ENCODE measurements at places on chromosomes 6 and 20.

GRCh38 chr6:89350281-89350966, 2.1 kb downstream of the UBE2J1 start:
- peaks cover 66% of the 10 kb centered on the region for H3K4me1 ChIP-seq
- peaks cover 11% of the 10 kb centered on the region for H3K36me3 ChIP-seq
- H3K27me3 ChIP-seq = no peaks in the 10 kb centered on the region
- peak; percentile 78 for DNase-seq

DNA sequence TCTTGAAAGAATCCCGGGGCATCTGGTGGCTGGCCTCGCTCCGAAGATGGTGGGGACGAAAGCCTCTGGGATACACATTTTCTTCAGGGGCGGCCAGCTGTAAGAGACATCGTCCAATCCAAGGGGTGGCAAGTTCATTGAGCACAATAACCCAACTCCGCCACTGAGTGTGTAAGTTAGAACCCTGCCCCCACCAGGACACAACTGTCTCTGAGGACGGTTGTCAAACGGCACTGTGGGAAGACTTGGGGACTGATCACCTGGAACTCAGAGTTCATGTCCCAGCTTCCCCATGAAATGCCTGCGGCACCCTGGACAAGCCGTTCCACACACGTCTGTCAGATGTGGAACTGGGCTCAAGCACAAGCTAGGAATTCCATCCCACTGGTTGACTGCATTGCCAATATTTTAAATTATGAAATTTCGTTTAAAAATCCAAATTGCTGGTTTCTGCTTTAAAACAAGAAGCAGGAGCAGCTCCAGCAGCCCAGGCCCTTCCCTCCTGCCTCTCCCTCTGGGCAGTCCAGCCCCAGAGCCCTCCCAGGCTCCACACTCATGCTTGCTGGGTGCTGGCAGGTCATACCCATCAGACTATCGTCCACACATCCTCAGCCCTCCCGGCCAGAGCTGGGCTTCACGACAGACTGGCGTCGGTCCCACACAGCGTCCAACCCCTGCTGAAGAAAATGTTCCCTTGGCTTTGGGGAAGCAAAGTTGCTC, 80.9 kb upstream of the AFDN start:
- H3K27me3 ChIP-seq = peaks cover 9% of the 10 kb centered on the region
- no peak overlapping the region for H3K27ac ChIP-seq
- no peaks in the 10 kb centered on the region for H3K4me1 ChIP-seq
- no peak for DNase-seq

GRCh38 chr6:2770171-2770570, 5.0 kb downstream of the WRNIP1 start:
- DNase-seq = no peak
- no peaks in the 10 kb centered on the region for H3K27me3 ChIP-seq
- H3K4me1 ChIP-seq = peaks cover 50% of the 10 kb centered on the region
- H3K36me3 ChIP-seq = peaks cover 21% of the 10 kb centered on the region

DNA sequence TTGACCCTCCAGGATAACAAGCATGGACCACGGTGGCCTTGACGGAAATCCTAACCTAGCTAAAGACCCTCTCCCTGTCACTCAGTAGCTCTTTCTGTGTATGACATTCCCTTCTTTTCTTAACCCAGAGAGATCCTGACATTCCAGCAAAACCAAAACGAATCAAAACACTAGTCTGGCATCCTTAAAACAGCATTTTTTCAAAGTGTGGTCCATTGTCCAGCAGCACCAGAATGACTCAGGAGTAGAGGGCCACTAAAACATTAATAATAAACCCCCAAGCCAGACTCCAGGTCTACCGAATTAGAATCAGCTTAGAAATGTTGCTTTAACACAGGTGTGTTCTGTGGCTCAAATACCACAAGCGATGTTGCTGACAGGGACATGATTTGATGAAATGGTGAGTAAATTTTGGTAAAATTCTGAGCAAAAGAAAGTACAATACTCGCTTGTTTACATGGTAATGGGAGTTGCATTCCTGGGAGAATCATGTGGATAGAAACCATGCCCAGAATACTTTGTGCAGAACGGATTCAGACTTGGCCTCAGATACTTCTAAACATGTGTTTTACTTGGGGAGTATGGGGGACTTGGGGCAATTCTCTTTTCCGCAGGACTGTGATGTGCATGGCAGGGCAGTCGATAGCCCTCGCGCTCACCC, 174.2 kb upstream of the KCNG1 start:
- no peaks in the 10 kb centered on the region for H3K4me1 ChIP-seq
- no peak for DNase-seq
- peak overlapping the region; percentile 38 for H3K27ac ChIP-seq
- H3K36me3 ChIP-seq = no peaks in the 10 kb centered on the region
- H3K27me3 ChIP-seq = no peaks in the 10 kb centered on the region
- no peak overlapping the region for H3K4me3 ChIP-seq

DNA sequence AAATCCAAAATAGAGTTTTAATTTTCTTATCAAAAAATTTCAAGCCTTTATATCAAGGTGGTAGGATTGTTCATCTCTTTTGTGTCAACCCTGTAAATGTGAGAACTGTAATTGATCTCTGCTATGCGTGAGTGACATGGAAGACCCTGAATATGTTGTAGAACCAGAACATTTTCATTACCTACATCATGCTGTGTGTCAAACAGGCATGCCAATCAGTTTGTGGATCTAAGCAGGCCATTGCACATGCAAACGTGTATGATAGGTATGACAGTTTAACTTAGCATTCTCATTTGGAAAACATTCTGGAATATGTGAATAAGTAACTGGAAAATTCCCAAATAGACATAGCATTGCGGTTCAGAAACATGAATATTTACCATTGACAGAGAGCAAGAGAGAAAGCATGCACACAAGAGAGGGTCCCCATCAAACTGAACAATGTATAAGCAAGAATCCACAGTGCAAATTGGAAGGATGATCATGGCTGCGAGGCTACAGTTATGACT, 641.6 kb upstream of the AGPAT4 start:
- H3K27ac ChIP-seq = no peak overlapping the region
- H3K27me3 ChIP-seq = no peaks in the 10 kb centered on the region
- no peak overlapping the region for H3K4me3 ChIP-seq
- no peak for DNase-seq

- peaks cover 36% of the 10 kb centered on the region for H3K4me1 ChIP-seq
- H3K27me3 ChIP-seq = peaks cover 35% of the 10 kb centered on the region
- peak overlapping the region; percentile 56 for H3K4me3 ChIP-seq
Observed at GRCh38 chr6:34144581-34145160, 1.2 kb downstream of the GRM4 start.

- no peak overlapping the region for H3K27ac ChIP-seq
- H3K36me3 ChIP-seq = no peaks in the 10 kb centered on the region
Observed at GRCh38 chr6:111032484-111033140, 50.8 kb downstream of the RPF2 start.

GRCh38 chr6:160261991-160262680, 3.5 kb upstream of the SLC22A2 start:
- no peak overlapping the region for H3K4me3 ChIP-seq
- no peaks in the 10 kb centered on the region for H3K4me1 ChIP-seq
- H3K36me3 ChIP-seq = no peaks in the 10 kb centered on the region
- peaks cover 29% of the 10 kb centered on the region for H3K27me3 ChIP-seq
- DNase-seq = no peak
- no peak overlapping the region for H3K27ac ChIP-seq

- no peak for DNase-seq
- no peaks in the 10 kb centered on the region for H3K36me3 ChIP-seq
- H3K27ac ChIP-seq = no peak overlapping the region
- H3K27me3 ChIP-seq = peaks cover 71% of the 10 kb centered on the region
- peaks cover 7% of the 10 kb centered on the region for H3K4me1 ChIP-seq
Observed at GRCh38 chr6:101396548-101397173, 3.2 kb downstream of the GRIK2 start.

GRCh38 chr6:14505401-14505800, 387.8 kb downstream of the CD83 start:
- peaks cover 5% of the 10 kb centered on the region for H3K4me1 ChIP-seq
- no peaks in the 10 kb centered on the region for H3K27me3 ChIP-seq
- H3K27ac ChIP-seq = no peak overlapping the region

GRCh38 chr6:139547122-139547776, 172.8 kb upstream of the CITED2 start:
- no peak overlapping the region for H3K27ac ChIP-seq
- DNase-seq = no peak
- H3K36me3 ChIP-seq = no peaks in the 10 kb centered on the region
- no peak overlapping the region for H3K4me3 ChIP-seq
- no peaks in the 10 kb centered on the region for H3K27me3 ChIP-seq

GRCh38 chr20:32918751-32919150, 60.0 kb downstream of the EFCAB8 start:
- H3K4me3 ChIP-seq = no peak overlapping the region
- H3K27ac ChIP-seq = no peak overlapping the region
- DNase-seq = no peak
- H3K4me1 ChIP-seq = peaks cover 5% of the 10 kb centered on the region
- H3K27me3 ChIP-seq = peaks cover 8% of the 10 kb centered on the region

GRCh38 chr20:40309731-40310130, 379.3 kb downstream of the MAFB start:
- H3K27me3 ChIP-seq = no peaks in the 10 kb centered on the region
- H3K4me3 ChIP-seq = no peak overlapping the region
- H3K27ac ChIP-seq = no peak overlapping the region
- no peaks in the 10 kb centered on the region for H3K36me3 ChIP-seq
- no peaks in the 10 kb centered on the region for H3K4me1 ChIP-seq

GRCh38 chr6:40620574-40621240, 33.5 kb upstream of the LRFN2 start:
- no peaks in the 10 kb centered on the region for H3K4me1 ChIP-seq
- no peak for DNase-seq

DNA sequence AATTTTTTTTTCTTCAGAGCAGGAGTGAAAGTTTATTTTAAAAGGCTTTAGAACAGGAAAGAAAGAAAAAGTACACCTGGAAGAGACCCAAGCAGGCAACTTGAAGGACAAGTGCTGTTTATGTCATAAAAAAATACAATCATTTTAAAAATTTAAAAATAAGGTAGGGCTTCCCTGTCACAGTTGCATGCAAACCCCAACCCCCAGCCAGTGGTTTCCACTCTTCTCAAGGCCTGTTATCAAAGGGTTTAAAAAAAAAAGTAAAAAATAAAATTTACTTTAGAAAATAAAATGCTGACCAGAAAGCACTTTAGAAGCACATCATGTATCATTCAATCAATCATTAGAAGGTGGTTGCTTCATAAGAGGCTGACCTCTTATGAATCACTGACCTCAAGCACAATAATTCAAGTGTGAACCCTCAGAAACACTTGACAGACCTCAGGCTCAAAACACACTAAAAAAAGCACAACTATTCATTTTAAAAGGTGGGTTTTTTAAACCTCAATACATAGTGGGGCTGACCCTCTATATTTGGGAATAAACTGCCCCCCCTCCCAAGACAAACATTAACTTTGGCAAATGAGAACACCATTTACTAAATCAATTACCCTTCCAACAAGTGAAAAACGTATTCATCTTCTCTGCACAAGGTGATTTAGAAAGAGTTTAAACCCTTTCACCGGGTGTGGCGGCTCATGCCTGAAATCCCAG, 15.6 kb downstream of the ILRUN start:
- H3K27me3 ChIP-seq = no peaks in the 10 kb centered on the region
- H3K4me1 ChIP-seq = peaks cover 68% of the 10 kb centered on the region
- H3K36me3 ChIP-seq = no peaks in the 10 kb centered on the region
- peak overlapping the region; percentile 78 for H3K27ac ChIP-seq

DNA sequence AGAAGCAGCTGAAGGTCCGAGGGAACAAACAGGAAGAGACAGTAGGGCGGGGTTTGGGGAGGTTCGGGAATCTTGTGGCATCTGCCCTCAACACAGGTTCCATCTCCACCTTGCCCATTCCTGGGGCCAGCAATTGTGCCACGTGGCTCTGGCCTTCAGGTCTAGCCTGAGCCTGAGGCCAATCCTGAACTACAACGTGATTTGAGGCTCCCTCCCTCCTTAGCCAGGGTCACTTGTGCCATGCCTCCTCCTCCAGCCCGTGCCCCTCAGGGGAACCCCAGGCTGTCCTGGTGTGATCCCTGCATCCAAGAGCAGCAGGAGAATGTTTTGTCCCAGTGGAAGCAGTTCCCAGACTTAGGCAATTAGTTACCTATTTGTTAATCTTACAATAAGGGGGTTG, 3.0 kb downstream of the CST9 start:
- H3K27ac ChIP-seq = no peak overlapping the region
- no peak overlapping the region for H3K4me3 ChIP-seq
- DNase-seq = no peak

DNA sequence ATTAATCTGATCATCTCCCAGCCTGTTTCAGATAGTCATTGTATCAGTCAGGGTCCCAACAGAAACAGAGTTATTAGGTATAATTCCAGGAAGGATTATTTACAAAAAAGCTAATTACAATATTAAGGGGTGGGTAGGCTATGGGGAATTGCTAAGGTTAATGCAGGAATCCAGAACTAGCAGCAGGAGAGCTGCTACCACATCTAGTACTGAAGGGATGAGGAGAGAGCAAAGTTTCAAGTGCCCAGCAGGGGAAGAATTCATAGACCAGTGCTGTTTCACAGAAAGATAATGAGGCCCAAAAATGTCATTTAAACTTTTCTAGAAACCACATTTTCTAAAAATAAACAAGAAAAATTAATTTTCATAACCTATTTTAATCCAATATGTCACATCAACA, 284.2 kb downstream of the HACE1 start:
- DNase-seq = no peak
- H3K4me1 ChIP-seq = no peaks in the 10 kb centered on the region
- no peaks in the 10 kb centered on the region for H3K27me3 ChIP-seq
- no peak overlapping the region for H3K27ac ChIP-seq

DNA sequence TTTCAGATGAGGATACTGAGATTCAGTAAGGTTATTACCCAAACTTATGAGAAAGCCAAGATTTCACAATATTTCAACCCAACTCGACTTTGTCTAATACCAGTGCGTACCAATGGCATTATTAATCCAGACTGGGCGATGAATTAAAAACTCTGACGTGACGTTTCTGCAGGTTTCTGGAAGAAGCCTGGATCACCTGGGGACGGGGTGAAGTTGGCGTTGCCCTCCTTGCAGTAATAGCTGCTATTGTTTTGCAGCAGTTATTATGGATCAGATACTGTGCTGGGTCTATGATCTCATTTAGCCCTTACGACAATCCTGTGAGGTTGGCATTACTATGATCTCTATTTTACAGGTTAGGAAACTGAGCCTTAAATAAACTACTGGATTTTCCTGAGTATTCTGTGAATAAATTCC, 569 bp upstream of the CDC5L start:
- H3K4me1 ChIP-seq = peaks cover 39% of the 10 kb centered on the region
- no peaks in the 10 kb centered on the region for H3K36me3 ChIP-seq
- H3K27ac ChIP-seq = peak overlapping the region; percentile 98

- no peak overlapping the region for H3K4me3 ChIP-seq
- no peak for DNase-seq
- H3K4me1 ChIP-seq = no peaks in the 10 kb centered on the region
- no peaks in the 10 kb centered on the region for H3K27me3 ChIP-seq
Observed at GRCh38 chr6:53906842-53907241, 112.0 kb downstream of the LRRC1 start.

DNA sequence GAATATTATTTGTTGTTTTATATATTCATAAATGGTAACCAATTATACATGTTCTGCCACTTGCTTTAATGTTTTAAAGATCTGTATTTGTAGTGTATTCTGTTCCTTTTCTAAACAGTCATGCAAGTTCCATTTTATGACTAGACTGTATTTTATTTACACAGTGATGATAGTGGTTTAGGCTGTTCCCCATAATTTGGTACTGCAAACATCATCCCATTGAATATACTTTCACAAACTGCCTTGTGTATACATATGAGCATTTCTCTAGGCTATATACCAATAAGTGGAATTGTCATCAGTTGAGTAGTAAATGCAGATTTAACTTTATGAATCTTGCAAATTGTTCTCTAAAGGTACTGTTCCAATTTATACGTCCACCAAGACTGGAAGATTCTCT, 738.0 kb downstream of the EPHA7 start:
- no peaks in the 10 kb centered on the region for H3K27me3 ChIP-seq
- H3K27ac ChIP-seq = no peak overlapping the region
- no peak for DNase-seq
- H3K36me3 ChIP-seq = no peaks in the 10 kb centered on the region
